ENCODE measurements at places on chromosomes 16 and 17.

DNA sequence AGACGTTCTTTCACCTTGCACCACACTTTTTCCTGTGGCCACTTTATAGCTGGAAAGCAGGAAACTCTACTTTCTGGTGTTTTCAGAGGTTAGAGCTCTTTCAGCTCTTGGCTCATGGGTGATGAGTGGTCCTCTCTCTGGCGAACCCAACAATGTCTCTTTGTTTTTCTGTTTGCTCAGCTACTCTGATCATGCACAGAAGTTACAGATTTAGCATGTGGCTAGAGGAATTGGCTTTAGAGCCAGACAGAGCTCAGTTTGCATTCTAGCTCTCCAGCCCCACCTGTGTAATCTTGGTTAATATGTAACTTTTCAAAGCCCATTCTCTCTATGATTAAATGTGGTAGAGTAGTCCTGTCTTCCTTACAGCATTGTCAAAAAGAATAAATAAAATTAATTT is 225.2 kb downstream of the HAPSTR1 start:
- no peak for DNase-seq

DNA sequence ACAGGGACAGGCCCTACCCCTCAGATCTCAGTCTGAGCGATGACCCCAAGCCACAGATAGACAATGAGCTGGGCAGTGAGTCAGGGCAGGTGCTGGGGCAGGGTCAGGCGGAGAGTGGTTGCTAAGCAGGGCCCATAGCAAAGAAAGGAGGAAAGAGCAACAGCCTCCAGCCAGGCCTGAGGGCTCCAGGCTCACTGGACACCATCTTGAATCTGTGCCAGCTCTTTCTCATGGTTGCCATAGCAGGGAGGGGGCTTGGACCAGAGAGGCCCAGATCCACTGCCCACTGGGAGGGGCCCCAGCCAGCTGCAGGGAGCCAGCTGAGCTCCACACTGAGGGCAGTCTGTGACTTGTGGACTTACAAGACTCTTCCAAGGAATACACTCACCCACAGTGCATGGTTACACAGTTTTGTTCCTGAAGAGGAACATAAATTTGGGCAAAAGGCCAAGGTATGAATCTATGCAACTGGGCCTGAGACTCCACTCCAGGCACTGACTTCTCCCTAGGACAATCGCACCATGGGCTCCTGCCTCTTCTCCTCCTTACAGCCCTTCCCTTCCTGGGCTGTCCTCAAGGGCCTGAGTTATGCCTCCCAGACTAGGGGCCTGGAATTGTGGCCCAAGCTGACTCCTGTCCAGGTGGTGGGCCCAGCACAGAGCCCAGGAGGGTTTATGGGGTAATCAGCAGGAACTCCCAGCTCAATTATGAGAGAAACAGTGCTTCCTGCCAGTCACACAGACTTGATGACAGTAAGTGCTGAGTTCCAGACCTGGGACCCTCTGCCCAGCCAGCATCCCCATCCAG is 59.9 kb downstream of the BEAN1 start:
- no peak for DNase-seq

- DNase-seq = no peak
Measured at GRCh38 chr17:10843811-10844210, 5.9 kb upstream of the PIRT start.

DNA sequence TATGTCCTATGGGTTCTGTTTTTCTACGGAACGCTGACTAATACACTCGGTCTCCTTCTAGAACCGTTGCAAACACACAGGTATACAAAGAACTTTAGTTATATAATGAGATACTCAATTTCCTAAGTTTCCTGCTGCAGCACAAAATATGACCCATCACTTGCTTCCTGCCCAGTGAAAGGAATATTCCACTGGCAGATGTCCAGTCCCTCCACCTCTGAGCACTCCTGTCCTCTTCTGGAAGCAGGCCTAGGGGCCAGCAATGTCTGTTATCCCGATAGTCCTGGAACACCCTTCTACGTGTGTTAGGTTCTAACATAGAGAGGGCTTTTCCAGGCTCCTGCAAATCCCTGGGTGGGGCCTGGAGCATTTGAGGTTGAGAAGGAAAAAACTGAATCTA is 32.7 kb downstream of the ADAMTS18 start:
- no peak for DNase-seq

- no peak for DNase-seq
Measured at GRCh38 chr16:57915811-57916488, 55.0 kb downstream of the CNGB1 start.

DNA sequence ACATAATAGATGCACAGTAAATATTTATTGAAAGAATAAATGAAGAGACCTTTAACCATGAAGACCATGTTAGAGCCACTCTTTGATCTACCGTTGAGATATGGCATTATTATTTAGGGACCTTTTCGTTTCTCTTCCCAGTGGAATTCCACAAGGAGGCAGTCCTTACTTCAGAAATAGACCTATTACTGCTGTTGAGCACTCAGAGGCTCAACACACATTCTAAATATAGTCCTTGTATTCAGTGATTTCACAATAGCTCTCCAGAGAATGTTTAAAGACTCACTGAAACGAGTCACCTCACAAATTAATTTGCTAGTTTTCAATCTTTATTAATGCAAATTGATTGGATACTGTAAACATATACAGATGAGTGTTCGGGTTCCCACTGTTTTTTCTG is 603.8 kb downstream of the CDH8 start:
- no peak for DNase-seq
